Vagina (tissue), 2 donors: ENCODE measurements at places on chromosomes 12 and 14.

DNA sequence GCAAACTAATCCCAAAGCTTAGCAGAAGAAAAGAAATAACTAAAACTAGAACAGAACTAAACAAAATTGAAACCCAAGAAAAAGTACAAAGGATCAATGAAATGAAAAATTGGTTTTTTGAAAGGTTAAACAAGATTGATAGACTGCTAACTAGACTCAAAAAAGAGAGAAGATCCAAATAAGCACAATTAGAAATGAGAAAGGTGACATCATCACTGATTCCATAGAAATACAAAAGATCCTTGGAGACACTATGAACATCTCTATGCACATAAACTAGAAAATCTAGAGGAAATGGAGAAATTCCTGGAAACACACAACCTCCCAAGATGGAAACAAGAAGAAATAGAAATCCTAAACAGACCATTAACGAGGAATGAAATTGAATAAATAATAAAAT lies 47.1 kb upstream of the SLC38A2 start:
- DNase-seq, result no peak

- no peak for DNase-seq
These were observed 112.9 kb upstream of the ATXN7L3B start for GRCh38 chr12:74424778-74425177.

DNA sequence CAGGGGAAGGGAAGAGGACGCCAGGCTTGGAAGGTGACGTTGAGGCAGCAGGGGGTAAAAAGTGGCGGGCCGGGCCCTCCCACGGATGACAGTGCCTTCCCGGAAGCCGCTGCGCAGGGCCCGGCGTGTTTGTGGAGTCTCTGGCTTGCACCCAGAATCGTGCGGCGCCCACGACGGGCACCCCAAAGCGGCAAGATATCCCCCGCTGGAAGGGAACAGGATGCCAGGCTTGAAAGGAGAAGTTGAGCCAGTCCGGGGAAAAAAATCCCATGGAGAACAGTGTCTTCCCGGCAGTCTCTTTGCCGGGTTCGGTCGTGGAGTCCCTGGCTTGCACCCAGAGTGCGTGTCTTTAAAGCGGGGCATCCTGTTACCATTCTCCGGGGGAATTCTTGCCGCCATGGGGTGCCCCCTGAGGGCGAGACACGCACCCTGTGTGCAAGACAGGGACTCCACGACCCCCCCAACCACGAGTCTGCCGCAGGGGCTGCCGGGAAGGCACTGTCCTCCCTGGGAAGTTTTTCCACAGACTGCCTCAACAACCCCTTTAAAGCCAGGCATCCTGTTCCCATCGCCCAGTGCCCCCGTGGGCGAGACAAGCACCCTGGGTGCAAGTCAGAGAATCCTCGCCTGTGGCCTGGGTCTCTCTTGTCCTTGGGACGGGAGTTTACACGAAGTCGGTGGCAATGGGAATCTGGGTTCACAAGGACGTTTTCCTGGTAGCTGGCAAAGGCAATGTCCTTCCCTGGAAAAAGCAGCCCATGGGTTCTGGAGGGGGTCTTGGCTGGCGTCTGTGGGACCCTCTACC lies 156.1 kb upstream of the ALG10B start:
- peak; percentile 79 for DNase-seq

DNA sequence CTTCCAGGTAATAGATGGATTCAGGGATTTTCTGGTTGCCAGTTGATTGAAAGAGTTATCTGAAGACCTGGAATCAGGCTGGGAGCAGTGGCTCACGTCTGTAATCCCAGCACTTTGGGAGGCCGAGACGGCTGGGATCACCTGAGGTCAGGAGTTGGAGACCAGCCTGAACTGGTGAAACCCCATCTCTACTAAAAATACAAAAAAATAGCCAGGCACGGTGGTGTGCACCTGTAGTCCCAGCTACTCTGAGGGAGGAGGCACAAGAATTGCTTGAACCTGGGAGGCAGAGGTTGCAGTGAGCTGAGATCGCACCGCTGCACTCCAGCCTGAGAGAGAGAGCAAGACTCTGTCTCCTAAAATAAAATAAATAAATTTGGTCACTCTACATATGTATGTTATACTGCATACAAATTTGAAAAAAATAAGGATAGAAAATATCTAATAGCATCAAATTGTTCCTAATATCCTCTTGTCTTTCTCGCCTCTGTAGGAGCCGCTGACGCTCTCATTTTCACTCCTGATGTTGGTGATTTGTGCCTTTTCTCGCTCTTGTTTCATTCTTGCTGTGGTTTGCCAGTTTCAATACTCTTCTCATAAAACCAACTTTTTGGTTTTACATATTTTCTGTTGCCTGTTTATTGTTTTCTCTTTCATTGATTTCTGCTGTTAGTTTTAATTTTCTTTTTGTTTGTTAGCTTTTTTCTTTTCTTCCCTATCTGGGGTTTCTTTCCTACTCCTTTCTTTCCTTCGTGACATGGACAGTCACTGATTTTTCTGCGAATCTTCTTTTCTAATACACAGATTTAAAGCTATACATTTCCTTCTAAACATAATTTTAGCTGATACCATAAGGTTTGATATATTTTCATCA lies 23.8 kb upstream of the PLD4 start:
- no peak for DNase-seq

DNA sequence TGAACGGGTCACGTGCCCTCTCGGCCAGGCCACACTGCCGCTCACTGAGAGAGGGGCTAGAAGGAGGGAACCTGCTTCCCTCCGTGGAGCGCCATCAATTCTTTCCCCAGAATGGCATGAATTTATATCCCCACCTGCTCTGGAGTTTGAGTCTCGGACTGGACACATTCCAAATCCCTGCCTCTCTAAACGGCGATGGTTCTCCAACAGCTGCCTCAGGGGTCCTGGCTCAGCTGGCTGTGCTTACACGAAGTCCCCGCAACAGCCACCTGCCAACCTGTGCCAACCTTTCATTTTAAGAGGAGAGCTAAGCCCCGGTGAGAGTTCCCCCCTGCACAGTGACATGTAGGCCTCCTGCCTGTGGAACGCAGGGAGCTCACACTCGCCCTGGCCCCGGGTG lies 73.2 kb downstream of the RIMBP2 start:
- no peak for DNase-seq

GRCh38 chr12:3061501-3062215 lies 15.5 kb upstream of the TSPAN9 start:
- DNase-seq, result no peak

DNA sequence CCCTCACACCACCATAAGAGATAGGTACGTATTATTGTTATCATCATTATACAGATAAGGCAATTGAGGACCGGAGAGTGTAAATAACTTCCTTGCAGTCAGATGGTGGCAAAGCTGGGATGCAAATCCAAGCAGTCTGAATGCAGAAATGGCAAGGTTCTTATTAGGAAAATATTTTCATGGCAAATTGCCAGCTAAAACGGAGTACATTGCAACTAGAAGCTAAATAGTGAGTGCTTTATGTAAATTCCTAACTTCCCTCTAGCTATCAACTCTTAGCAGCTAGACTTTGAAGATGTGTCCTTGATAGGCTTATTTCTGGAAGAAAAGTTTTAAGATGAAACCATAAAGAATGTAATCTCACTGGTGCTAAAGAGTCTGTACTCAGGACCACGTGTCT lies 323.9 kb upstream of the DIO2 start:
- DNase-seq, result no peak

DNA sequence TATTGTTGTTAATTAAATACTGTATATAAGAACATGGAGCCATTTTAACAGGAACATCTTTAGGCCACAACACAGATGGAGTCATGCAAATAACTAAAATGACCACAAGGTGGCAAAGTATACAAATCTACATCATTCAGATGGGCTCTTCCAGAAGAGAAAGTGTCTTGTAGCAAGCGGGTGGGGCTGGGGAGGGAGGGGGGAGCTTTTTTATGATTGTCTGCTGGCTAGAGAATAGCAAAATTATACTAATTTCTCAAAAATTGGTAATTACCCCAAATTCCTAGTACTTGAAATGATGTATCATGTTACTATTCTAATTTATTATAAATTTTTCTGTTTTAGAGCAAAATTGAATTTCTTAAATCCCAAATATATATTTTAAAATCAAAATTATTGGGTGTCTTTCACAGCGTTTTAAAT lies 378.7 kb downstream of the PRKD1 start:
- no peak for DNase-seq

DNA sequence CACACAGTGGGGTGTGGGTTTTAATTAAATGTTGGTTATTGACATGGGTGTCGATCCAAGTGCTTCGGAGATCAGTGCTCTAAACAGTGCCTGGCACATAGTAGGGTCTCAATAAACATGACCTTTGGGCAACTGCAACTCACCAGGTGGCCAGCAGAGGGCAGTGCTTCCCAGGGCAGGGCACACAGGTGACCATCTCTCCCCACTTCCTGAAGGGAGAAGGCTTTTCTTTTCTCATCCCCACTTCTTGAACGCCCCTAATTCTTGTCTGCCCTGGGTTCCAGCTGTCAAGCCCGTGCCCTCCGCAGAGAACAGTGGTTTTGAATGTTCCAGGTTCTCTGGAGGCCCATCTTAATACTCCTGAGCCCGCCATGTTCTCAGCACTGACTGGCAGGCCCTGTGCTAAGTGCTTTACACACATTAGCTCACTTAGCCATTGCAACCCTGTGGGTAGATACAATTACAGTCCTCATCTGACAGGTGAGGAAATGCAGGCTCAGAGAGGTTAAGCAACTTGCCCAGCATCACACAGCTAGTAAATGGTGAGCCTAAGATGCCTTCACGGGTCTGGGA lies 16.3 kb downstream of the RAPGEF3 start:
- DNase-seq, result no peak

GRCh38 chr12:54251667-54252284 lies 28.1 kb downstream of the CBX5 start:
- DNase-seq, result no peak

DNA sequence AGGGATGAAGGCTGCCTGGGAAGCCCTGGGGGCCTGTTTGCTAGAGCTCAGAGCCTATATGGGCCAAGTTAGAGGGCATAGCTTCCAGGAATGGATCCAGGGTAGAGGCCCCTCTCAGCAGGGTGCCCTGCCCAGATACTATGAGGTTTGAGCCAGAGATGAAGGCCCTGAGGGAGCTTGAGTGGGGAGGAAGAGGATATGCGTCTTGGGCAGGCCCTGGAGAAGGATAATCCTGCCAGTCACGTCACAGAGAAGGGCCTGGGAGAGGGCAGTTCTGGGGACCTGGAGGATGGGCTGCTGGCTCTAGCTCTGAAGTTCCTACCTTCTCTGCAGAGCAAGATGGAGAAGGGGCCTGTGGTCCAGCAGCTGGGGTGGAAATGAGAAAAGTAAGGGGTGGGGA lies 5.9 kb upstream of the CACNB3 start:
- no peak for DNase-seq

GRCh38 chr12:113246478-113247122 lies 25.3 kb downstream of the TPCN1 start:
- no peak for DNase-seq

DNA sequence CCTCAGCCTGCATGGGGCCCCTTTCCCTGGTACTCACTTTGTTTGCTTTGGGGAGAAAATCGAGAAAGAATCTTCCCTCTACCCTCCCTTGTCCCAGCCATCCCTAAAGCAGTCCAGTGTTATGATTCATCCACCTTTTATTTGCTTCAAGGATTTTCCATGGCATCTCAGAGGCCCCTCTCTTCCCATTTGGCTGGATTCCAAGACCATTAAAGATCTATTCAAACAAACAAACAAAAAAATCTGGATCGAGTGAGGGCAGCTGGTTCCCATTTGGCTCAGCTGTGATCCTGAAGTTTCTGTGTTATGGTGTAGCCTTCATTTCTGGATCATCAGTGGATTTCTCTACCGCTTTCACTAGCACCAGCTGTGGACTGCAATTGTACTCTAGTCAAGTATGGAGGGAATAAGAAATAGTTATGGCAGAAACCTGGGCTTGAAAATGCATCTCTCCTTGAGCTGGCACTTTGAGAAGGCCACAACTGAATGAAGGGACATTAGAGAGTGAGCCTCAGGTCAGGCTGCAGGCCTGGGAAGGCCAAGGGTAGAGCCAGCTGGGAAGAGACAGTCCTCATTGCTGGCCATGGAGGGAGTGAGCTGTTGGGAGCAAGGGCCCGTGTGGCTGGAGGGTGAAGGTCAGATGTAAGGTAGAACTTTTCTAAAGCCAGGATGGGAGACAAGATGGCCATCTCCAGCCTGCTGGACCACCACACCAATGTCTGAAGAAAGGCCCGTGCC lies 13.7 kb downstream of the KRT71 start:
- DNase-seq, result no peak

GRCh38 chr14:22266142-22266442 lies 322.9 kb downstream of the DAD1 start:
- no peak for DNase-seq

- DNase-seq, result no peak
These were observed 57.0 kb upstream of the GPHB5 start for GRCh38 chr14:63375769-63376168.

GRCh38 chr12:8970432-8970831 lies 18.9 kb upstream of the KLRG1 start:
- no peak for DNase-seq

- DNase-seq, result no peak
These were observed 8.2 kb downstream of the SPRYD3 start for GRCh38 chr12:53070877-53071492.

- no peak for DNase-seq
These were observed 93.6 kb downstream of the STAB2 start for GRCh38 chr12:103680591-103681141.

GRCh38 chr14:53879022-53879686 lies 77.5 kb downstream of the BMP4 start:
- DNase-seq, result no peak

- no peak for DNase-seq
These were observed 2.4 kb downstream of the CCDC177 start for GRCh38 chr14:69572030-69572840.

GRCh38 chr14:50232276-50232642 lies 881 bp upstream of the SOS2 start:
- no peak for DNase-seq

DNA sequence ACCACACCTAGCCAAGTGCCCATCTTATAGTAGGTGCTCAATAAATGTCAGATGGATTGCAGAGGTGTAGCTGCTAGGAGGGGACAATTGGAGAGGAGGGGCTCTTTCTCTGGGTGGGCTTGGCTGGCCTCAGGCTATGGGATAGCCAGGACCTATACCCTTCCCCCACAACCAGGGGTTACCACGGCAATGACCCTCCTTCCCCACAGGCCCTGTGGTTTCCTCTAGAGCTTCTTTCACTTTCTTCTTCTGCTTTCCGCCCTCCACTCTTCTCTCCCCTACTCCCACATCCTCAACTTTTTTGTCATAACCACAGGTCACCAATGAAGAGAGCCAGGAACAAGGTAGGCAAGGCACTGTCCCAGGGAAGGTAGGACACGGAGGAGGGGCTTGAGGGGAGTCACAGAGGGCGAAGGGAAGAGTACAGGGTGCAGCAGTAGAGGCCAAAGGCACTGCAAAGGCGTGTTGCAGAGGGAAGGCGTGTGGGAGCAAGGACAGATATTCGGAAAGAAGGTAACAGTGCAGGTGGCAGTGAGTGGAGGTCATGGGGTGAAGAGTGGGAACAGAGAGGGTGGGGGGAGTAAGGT lies 1.9 kb upstream of the ITGB7 start:
- DNase-seq, result no peak

GRCh38 chr14:77022236-77022852 lies 6.2 kb downstream of the IRF2BPL start:
- no peak for DNase-seq
